ENCODE measurements at places on chromosomes 16 and 17.

DNA sequence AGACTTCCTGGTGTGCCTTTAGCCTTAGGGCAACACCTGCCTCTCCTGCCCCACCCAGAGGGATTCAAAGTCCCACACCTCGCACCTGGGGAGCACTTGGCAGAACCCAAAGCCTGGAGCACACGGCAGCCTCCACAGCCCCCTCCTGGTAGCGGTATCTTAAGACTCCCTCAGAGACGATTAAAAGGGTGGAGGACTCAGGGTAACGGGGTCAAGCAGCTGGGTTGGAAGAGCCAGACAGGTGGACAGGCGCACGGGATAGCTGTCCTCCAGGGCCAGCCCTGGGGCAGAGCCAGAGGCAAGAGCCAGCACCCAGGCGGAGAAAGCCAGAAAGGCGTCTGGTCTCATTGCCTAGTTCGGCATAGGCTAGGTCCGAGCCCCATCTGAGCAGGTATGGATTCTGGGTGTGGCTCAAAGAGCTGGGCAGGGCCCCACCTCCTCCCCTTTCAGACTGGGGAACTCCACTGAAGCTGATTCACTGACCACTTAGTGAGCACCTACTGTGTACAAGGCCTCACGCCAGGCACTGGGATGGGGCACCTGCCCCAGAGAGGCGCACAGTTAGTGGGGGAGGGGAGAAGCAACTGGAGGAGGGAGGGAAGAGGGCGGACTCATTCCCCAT, 55.0 kb upstream of the MEAK7 start:
- peak; percentile 76 for DNase-seq

DNA sequence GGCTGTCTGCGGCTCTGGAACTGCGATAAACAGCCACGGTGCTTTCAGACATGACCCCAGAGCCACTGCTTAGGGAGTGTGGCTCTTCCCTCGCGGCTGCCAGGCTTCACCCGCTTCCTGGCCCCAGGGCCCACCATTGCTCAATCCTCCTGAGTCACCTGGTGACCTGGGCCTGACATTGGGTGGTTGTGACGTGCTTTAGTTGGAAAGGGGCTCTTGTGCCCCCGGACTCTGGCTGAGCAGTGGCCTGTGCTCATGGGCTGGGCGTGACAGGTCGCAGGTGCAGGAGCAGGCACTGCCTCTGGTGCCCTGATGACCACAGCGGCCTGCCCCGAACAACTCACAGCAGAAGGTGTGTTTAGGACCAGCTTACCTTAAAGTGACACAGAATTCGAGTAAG, 8.6 kb upstream of the NUDT16L1 start:
- no peak for DNase-seq

- no peak for DNase-seq
Observed at GRCh38 chr17:38947189-38947588, 20.0 kb downstream of the FBXO47 start.

DNA sequence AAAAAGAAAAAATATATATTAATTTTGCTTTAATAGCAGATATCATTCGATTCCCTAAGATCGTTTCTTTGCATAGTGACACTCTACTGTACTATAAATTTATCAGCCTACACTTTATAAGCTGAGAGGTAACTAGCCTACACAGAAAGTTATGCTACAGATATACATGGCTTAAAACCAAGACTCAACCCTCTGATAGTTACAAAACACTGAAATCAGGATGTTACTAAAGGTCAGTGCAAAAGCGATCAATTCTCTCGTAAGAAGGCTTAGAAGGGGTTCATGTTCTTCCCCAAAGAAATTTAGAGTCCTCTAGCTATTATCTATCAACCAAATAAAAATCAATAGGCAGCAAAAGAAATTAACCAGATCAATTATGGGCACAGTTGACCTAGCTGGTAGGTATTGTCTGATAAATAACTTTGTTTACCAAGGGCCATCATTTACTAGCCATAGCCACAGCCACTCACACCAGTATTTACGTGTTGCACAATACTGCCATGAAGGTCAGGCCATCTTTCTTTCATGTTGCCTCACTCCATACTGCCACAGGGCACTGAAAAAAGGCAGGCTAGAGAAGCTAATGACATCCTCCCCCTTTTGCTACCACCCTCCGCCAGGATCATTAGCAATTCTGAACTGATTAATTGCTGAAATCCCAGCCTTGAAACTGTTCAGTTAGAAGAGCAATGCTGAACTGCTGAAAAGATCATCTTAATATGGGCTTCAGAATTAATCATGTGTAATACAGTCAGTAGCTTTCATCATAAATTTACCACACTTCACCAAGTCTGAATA, 43.7 kb downstream of the RND2 start:
- no peak for DNase-seq

- DNase-seq, result no peak
Observed at GRCh38 chr17:44241106-44241624, 21.7 kb upstream of the UBTF start.

DNA sequence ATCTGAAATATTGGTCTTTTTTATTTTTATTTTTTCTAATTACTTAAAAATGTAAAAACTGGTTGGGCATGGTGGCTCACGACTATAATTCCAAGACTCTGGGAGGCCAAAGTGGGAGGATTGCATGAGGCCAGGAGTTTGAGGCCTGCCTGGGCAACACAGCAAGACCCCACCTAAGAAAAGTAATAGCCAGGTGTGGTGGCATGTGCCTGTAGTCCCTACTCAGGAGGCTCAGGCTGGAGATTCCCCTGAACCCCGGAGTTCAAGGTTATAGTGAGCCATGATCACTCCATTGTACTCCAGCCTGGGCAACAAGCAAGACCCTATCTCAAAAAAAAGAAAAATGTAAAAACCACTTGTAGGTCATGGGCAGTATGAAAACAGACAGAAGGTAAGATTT, 36.8 kb upstream of the CDH3 start:
- DNase-seq, result no peak

DNA sequence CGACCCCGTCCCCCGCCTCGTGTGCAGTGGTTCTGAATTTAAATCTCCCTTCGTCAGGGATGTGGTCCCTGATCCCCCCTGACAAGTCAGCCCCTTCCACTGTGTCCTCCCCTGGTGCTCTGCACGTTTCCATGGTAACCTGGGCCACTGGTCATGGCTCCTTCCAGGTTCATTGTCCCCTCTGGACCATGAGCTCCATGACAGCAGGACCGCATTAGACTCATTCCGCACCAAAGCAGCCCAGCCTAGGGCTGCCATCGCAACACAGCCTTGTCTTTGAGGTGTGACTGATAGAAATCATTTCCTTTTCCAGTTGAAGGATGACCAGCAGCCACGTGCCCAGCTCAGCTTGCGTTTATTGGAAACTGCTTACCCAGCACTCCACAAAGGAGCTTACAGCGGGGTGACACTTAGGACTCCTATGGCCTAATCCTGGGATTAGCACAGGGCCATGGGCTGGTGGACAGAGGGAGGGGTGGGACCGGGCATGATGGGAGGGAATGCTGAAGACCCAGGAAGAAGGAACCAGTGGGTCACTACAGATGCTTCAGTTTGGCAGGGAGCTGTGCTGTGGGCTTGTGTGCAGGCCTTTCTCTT, 7.6 kb downstream of the RCVRN start:
- DNase-seq, result no peak

GRCh38 chr16:56048425-56049105, 142.7 kb upstream of the GNAO1 start:
- no peak for DNase-seq

GRCh38 chr16:48961546-48961945, 320.1 kb downstream of the CBLN1 start:
- no peak for DNase-seq

DNA sequence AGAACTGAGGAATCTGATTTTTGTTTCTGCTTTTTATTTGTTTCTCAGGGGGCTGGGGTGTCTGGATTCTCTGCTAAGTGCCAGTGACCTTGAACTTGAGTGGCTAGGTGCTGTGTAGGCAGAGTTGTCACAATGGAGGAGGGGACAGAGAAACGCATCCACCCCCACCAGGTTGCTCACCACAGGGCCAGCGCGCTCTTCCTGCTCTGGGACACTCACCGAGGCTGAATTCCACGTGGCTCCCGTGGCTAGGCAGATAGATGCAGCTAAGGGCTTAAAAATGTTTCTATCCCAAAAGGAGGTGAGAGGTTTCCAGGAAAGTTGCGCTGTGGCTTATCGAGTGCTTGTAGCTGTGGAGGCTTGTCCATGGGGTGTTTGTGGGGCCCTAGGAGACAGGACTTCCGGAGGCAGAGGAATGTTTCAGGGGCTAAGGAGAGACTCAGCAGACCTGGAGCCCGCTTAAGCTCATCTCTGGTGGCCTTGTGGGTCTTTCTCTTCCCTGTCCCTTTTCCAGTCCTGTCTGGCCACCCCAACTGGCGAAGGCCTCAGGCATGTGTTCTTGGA, 36.8 kb downstream of the ADCY7 start:
- no peak for DNase-seq

DNA sequence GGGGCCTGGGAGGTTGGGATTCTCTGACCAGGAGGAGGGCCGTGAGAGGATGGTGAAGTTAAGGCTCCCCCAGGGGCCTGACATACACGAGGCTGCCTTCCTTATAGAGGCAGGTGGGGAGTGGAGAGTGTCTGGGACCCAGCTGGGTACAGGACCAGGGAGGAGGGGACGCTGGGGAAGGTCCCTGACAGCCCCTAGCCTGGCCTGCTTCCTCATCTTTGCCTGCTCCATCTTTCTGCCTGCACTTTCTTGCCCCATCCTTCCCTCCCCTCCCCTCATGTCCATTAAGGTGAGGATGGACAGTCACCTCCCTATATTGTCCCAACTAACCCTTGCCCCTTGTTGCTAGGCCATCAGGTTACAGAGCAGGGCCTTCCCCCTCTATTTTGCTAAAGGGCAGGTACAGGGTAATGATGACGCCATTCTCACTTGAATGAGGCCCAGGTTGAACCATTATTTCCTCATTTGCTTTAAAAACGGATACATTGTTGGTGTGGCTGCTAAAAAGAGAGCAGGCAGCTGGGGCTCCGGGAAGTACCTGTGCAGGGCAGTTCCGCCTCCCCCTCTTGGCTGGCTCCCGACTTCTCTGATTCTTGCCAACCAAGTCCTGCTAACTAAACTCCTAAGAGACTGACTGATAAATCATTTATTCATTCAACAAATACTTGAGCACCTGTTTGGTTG, 1.3 kb downstream of the C17orf99 start:
- peak; percentile 65 for DNase-seq

GRCh38 chr17:4420692-4421131, 13.0 kb upstream of the SPNS3 start:
- peak; percentile 66 for DNase-seq

DNA sequence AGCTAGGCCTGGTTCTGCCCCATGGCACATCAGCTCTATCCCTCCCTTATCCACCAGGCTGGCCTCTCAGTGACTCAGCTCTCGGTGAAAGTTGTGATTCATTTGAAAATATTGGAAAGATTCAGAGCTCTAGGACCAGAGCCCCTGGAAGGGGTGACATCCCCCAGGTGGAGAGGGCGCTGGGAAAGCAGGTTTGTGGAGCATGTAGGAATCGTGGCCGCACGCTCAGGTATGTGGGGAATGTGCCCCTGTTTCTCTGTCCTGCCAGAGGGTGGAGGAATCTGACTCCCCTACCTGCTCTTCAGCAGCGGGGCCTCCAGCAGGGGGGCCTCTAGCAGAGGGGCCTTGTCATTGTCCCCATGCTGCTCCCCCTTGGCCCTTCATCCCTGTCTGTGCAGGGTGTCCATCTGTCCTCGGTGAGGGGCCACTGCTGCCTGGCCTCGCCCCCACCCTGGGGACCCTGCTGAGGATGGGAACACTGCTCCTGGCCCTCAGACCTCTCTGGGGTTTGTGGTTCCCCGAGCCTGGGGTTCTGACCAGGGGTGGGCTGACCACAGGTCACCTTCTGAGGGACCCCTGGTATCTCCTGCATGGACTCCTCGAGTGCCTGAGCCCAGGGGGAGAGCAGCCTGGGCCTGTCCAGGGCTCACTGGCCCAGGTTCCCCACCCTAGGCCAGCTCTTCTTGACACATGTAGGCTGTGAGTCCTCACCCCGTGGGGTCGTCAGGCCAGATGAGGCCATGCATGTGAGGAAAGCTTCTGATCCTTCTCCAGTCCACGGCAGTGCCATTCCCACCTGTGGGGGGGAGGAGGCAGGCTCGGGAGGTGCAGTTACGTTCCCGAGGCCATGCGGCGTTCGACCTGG, 47.5 kb downstream of the NT5M start:
- no peak for DNase-seq

DNA sequence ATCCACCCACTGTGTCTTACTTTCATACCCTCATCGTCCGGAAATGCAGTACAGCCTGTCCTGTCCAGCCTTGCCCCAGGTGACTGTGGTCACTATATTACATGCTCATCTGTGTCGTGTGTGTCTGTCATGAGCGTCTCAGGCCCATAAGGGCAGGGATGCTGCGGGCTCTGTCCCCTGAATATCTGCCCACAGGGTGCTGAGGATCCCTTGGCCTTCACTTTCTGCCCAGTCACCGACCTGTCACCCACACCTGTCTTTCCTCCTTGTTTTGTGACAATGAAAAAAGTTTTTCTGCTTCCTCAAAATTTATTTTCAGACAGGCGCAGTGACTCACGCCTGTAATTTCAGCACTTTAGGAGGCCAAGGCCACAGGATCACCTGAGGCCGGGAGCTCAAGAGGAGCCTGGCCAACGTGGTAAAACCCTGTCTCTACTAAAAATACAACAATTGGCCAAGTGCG, 1.4 kb upstream of the CTRB1 start:
- DNase-seq, result no peak

DNA sequence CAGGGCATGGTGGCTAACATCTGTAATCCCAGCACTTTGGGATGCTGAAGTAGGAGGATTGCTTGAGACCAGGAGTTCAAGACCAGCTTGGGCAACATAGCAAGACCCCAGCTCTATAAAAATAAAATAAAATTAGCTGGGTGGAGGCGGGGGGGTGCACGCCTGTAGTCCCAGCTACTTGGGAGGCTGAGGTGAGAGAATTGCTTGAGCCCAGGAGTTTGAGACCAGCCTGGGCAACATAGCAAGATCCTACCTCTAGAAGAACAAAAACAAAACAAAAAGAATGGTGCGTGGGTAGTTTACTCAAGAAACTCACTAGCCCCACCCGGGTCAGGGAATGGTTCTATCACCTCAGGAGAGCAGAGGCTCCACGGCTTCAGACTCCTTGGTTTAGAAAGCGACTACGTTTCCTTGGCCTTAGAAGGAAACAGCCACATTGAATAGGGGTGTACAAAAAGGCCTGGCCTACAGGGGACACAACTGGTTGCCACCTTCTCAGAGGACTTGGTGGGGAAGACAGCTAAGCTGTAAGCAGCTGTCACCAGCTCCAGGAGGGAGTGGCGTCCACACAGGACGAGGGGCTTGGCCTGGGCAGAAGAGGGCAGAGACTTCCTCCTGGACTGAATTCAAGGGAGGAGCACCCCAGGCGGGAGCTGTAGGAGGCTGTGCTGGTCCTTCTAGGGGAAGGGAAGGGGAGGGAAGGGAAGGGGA, 716 bp downstream of the TK1 start:
- DNase-seq, result peak; percentile 74

- DNase-seq, result no peak
Observed at GRCh38 chr16:3256866-3257465, 533 bp upstream of the MEFV start.
